Stimulated activated CD8-positive, alpha-beta memory T cell treated with anti-CD3 and anti-CD28 coated beads, Interleukin-7, amount 100 ng/mL, for 1 hour (primary cell): ENCODE measurements at places on chromosomes 2 and 18.

DNA sequence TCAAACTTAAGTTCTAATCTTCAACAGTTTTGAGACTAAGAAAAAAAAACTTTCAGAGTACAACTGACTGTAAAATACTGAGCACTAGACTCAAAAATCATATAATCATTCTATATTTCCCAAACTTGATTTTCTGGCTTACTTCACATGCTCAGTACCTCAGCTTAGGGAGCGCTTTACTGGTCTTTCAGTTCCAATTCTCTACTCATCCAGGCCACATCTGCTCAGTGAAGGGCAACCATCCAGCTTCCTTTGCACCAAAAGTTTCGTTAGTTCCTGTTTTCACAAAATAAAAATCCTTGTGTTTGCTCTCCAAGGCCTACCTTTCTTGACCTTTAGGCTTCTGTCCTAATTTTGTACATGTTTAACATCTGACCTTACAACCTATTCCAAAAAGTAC is 287.6 kb upstream of the LRRTM1 start:
- no peak for DNase-seq

- DNase-seq = no peak
Observed at GRCh38 chr2:135349941-135350340, 181.1 kb downstream of the ZRANB3 start.

GRCh38 chr2:114085238-114085637 is 195.3 kb downstream of the ACTR3 start:
- DNase-seq = no peak

DNA sequence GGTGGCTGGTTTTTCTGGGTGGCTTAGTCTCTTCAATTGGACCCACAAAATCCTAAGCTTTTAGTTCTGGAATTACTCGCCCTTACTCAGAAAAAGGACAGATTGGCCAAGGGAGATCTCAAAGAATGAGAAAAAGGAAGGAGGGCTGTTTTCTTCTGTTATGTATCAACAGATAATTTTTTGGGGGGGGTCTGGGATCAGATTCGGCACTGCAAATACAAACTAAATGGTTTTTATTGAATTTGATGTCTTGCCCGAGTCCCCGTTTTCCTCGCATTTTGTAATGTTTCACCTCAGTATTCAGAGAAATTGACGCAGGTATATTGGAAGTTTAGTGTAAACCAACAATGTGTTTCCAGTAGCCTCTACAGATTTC is 762 bp downstream of the YIPF4 start:
- DNase-seq = no peak

DNA sequence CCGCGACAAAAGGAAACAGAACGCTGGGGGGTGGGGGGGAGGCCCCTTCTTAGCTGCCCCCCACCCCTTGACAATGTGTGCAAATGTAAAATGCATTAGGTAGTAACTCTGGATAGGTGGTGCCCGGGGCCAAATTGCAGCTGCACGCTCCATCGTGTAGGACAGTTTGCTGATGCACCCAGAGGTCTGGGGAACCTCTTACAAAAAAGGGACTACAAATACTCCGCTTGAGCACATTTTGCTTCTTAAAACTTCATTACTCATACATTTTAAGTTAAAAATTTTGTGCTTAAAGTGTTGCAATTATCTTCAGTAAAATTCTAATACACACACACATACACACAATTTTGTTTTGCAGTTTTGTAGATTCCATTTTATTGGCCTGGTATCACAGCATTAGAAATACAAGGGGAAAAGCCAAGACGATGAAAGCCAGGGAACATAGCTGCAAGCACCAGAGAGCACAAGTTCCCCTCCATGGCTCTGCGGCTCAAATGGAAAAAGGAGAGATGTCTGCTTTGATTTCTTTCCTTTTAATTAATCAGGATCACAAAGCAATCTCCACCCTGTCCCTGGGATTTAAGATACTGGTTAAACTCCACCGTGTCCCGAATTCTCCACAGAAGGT is 582.1 kb downstream of the ZEB2 start:
- DNase-seq = no peak
